Ascending aorta (tissue), 2 donors: ENCODE measurements at places on chromosomes 4 and X. TPM values are rescaled to one million over a fixed set of nuclear protein-coding genes. Genes with fewer than 3 reads are reported as not detected.

The ZNF157 gene
- not detected for total RNA-seq

The PNMA6A gene
- 0.32 TPM for total RNA-seq

The UGT8 gene
- total RNA-seq = not detected

- no peaks in the 10 kb centered on the region for H3K4me1 ChIP-seq
- no peak overlapping the region for H3K27ac ChIP-seq
- no peaks in the 10 kb centered on the region for H3K27me3 ChIP-seq
- no peak overlapping the region for H3K4me3 ChIP-seq
- H3K36me3 ChIP-seq = no peaks in the 10 kb centered on the region
These were observed 65.3 kb upstream of the FBXW7 start for GRCh38 chr4:152601156-152601555.

DNA sequence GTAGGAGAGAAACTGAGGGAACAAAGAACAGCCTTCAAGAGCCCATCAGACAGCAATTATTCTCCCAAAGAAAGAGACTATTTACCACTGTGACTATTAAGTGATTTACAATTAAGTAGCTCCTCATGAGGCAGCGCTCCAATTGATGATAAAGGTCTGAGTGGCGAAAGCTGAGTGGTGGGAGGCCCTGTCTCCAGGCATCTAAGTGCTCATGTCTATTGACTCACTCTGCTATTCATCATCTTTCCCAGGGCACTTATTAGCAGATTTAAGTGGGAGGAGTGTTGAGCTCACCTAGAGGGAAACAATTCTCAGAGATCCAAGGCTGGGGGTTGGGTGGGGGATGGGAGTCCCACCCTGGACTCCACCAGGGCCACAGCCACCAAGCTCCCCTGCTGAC, 23.3 kb downstream of the AMER1 start:
- DNase-seq = no peak
- no peak overlapping the region for H3K4me3 ChIP-seq
- no peak overlapping the region for H3K27ac ChIP-seq
- H3K36me3 ChIP-seq = no peaks in the 10 kb centered on the region
- H3K27me3 ChIP-seq = no peaks in the 10 kb centered on the region

DNA sequence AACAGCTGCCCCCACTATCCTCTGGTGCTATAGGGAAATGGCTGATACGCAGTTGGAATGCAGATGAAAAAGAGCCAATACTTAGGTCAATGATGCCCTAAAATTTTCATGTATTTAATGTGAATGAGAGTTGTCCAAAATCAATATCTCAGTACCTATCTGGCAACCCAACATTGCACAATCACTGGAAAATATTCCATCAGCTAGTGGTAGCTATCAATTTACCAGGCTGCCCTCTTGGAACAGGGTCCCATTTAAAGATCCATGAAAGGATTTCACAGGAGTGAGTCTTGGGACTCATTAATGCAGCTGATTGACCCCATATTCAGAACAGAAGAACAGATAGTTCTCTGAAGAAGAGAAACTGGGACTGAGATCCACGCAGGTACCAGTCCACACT, 638.9 kb downstream of the SMARCA1 start:
- no peaks in the 10 kb centered on the region for H3K27me3 ChIP-seq
- no peaks in the 10 kb centered on the region for H3K36me3 ChIP-seq
- H3K4me3 ChIP-seq = no peak overlapping the region
- no peak overlapping the region for H3K27ac ChIP-seq

The RASL11B gene
- total RNA-seq = not detected

GRCh38 chr4:124684301-124684700, 28.2 kb downstream of the ANKRD50 start:
- no peak overlapping the region for H3K4me3 ChIP-seq
- DNase-seq = no peak
- H3K27ac ChIP-seq = no peak overlapping the region

GRCh38 chr4:116590648-116591047, 494.7 kb downstream of the TRAM1L1 start:
- no peaks in the 10 kb centered on the region for H3K27me3 ChIP-seq
- DNase-seq = no peak
- H3K4me3 ChIP-seq = no peak overlapping the region
- no peak overlapping the region for H3K27ac ChIP-seq
- H3K36me3 ChIP-seq = no peaks in the 10 kb centered on the region

- H3K27ac ChIP-seq = no peak overlapping the region
- H3K36me3 ChIP-seq = no peaks in the 10 kb centered on the region
- DNase-seq = no peak
- H3K4me3 ChIP-seq = no peak overlapping the region
These were observed 456.3 kb downstream of the PDGFC start for GRCh38 chr4:156515295-156515694.
